ENCODE measurements at places on chromosomes 12 and 14.

DNA sequence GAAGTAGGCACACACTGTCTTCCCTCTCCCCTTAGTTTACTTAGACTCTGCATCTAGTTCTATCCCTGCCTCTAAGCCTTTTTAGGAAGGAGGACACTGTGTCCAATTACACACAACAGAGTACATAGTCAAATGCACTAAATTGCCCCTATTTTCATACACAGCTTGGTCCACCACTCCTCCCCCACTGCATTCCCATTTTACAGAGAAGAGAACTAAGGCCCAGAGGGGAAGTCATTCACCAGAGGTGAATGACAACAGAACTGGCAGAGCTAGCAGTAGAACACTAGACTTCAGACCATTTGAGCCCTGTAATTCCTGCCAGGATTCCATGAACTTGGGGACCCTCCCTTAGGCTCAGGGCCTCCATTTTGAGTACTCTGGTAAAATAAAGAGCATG lies 1.1 kb upstream of the JPH4 start:
- no peak for DNase-seq

DNA sequence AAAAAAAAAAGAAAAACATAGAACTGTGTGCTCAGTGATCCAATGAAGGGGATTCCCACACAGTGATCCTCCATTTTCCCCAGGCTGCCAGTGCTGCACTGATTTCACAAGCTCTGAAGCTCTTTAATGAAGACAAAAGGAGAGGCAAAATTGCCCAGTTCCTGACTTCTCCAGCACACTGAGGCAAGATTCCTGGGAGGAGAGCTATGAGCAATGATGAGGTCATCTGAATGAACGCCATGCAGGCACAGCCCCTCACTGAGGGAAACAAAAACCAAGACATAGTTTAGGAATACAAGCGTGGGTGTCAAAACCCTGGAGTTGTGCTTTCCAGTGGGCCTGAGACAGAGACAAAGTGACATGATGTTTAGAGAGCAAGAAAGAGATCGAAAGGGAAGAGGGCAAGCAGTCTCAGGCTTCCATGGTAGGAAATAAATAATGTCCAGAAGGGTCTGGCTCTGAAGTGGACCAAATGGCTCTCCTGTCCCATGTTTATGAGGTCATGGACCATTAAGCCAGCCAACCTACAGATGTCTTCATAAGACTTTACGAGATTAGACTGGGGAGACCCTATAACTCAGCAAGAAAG lies 40.9 kb upstream of the SMUG1 start:
- no peak for DNase-seq

DNA sequence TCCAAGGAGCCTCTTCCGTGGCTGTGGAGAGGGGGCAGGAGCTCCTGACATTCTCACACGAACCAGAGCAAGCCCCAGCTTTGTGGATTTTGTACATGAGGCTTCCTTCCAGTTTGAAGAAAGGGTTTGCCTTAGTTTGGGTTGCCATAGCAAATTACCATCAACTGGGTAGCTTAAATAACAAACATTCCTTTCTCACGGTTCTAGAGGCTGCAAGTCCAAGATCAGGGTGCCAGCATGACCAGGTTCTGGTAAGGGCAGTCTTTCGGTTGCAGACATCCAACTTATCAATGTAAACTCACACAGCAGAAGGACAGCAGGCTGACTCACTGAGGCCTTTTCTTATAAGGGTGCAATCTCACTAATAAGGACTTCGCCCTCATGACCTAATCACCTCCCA lies 25.9 kb upstream of the STAB2 start:
- no peak for DNase-seq

GRCh38 chr12:3084742-3085141 lies 7.6 kb downstream of the TSPAN9 start:
- no peak for DNase-seq

GRCh38 chr12:32477714-32478113 lies 78.4 kb downstream of the FGD4 start:
- DNase-seq = no peak

DNA sequence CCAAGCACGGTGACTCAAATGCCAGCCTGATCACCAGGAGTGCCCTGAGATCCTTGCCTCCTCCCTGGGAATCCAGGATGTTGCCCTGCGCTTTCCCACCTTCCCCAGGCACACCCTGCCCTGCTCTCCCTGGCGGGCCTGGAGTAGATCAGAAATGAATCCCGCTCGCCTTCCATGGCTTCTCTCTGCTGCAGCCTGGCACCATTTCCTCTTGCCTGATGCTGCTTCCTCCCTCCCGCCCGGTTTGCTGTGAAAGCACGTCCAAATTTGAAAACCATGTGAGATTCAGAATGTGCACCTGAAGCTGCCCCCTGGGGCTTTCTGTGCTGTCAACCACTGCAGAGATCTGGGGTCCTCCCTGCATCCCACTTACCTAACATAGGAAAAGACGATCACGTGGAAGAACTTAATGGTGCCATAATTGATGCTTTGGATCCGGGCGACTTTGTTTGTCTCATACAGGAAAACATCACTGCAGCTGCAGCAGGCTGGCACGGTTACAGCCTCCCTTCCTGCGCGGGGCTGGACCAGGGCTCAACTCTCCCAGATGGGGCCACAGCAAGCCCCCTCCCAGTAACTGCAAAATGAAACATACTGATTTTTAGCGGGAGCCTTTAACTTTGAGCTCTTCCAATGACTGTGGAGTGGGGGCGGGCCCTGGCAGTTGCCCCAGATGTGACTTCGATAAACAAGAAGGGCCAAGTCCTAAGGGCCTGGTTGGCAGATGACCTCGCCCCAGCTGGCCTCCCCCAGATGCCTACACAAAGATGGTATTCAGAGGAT lies 24.9 kb upstream of the C12orf76 start:
- peak; percentile 31 for DNase-seq

DNA sequence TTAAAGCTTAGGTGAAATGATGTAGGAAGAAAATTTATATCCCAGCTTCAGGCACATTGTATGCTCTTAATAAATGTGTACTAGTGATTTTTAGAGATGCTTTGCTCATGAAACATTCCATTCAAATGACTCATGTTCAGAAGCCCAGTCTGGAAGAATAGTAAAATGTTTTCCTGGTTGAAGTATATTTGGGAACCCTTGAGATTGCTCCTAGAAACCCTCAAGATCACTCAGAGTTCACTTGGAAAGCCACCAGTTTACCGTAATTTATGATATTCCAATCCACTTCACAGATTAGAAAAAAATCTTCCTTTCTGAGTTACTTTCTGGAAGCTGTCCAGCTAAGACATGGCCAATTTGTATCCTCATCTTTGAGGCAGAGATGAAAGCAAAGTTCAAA lies 186.4 kb downstream of the SYT10 start:
- DNase-seq = no peak

GRCh38 chr14:54798465-54799124 lies 104.0 kb downstream of the GCH1 start:
- no peak for DNase-seq

DNA sequence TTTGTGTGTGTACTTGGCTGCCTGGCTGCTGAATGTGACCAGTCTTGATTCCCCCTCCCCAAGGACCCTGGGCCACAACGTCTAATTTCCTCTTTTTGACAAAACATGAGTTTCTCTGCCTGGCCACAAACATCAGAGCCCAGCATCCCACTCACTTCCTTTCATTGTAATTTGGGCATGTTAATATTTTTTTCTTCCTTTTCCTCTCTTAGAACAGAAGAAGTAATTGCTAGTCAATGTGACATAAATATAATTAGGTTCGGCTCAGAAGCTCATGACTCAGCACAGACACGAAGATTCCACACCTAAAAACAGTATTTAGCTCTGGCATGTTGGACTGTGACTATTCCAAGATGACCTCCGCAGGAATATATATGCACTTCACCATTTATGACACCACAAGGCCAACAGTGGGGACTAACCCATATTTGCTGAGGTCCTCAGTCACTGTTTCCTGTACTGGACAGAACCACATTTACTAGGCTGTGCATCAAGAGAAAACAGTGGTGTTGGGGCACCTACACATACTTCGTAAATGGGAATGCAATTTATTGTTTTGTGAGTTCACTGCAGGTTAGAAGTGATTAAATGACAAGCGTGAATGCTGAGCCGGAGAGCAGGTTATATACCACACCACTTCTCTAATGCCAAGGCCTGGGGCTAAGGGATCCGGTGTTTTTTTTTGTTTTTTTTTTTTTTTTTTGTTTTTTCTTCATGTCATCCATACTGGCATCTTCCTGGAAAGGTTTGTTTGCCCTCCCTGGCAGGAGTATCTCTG lies 4.2 kb downstream of the GSG1 start:
- DNase-seq = no peak

DNA sequence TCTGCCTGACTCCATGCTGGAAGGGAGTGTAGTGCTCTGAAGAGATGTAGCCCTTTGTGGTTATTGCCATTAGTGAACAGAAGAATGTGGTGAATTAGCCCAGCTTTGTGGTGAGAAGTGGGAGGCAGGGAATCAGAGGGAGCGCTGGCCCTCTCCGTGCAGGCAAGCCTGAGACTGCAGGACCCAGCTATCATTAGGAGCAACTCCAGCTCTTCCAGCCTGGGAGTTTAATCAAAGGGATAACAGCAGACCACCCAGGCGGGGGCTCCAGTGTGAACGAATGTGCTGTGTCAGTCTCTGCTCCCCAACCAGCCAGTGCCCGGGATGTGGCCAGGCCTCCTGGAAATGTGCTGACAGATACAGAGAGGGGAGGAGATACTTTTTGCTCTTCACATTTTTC lies 142.7 kb downstream of the TTLL5 start:
- DNase-seq = no peak

GRCh38 chr14:59490756-59491155 lies 6.4 kb downstream of the JKAMP start:
- no peak for DNase-seq

DNA sequence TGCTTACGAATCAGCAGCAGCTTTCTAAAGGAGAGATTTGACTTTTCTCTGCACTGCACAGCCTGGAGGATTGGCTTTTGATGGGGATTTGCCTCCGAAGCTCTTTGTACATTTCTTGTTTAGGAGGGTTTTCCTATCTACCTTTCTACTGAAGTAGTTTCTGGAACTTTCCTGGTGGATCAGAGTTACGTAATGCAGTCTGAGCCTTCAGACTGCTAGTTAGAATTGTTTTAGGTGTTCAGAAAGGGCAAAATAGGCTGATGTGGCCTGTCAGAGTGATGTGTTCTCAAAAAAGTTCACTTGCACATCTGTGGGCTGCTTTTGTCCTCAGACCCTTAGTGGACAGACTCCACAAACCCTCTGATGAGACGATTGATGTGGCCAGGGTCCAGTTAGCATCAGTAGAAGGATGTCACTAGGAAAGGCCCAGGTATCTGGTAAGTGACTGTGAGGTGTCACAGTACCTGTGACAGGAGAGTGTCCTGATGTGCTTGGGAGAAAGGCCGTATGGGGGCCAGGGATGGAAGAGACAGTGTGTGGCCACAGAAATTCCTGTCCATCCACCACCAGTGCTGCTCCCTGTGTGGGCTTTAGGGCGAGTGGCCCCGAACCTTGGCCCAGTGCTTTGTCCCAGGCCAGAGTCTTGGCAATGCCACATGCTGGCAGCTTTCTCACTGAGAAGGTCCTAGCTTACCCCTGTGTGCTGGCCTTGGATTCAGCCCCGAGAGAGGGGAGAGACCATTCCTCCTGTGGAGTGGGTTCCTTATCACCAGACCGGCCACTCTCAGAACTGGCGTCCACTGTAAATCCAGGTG lies 4.4 kb upstream of the ACADS start:
- DNase-seq = no peak

GRCh38 chr12:109542014-109542413 lies 31.3 kb downstream of the MMAB start:
- DNase-seq = no peak

DNA sequence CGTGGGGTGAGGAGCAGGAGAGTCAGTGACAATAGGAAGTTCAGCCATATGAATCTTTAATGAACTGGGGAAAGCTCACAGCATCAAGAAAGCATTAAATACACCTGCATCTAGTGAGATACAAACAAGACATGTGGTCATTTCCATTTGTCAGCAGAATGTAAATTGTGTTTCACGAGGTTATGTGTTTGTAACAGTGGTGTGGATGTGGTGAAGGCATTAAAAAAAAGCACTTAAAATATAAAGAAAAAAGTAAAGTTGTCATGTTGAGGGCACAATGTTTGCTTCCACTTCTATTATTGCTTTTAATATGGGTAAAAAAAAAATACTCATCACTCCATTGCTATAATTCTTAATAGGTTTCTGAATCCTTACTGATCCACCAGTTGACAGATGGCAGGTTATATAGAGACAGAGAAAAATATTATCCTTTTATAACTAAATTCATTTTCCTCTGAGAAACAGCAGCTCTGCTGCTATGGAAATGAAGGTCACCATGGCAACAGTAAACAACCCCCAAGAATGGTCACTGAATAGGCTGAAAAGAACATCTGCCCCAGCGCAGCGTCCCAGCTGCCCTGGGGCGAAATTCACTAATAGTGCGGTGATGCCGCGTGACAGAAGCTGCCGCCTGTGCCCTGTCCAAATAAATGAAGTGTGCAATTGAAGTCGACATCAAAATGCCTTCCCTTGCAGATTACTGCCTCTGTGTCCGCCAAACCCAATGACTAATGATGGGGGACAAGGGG lies 226.1 kb downstream of the FOXN3 start:
- peak; percentile 66 for DNase-seq

DNA sequence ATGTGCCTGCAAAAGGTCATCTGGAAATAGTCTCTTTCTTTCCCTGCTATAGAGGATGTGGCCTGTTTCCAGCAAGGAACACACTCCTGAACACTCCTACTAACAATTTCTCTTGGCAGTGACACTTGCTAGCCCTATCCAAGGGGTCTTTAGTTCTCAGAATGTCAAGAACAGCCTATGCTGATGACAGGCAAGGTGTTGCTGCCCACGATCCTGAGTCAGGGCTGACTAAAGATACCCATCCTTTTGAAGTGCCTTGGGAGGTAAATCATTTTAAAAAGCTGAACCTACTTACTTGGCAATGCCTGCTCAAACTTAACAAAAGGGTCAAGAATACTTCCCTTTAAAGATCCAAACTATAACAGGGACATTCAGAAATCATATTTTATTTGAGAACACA lies 1146.4 kb downstream of the VRK1 start:
- DNase-seq = no peak

DNA sequence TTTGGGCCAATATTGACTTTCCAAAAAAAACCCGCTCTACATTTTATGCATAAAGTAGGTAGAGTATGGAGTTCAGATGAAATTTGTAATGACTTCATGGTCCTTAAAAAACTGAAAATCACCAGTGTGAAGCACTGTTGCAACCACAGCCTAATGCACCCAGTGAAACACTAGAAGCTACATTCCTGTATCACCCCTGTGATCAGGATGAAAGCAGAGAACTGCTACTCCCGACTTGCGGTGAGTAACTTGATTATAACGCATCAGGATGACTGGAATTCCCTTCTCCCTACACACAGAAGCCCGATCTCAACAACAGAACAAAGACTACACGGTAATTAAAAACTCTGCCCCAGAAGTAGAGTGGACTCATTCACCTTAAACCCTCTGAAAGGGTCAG lies 33.8 kb downstream of the SPTB start:
- no peak for DNase-seq

GRCh38 chr12:53365245-53365904 lies 14.6 kb upstream of the SP1 start:
- DNase-seq = no peak

GRCh38 chr12:52285851-52286530 lies 5.3 kb downstream of the KRT81 start:
- DNase-seq = no peak

Data from NCI-H1436 (cell line).